CD8-positive, alpha-beta T cell (primary cell): ENCODE measurements at places on chromosomes 2 and 18.

DNA sequence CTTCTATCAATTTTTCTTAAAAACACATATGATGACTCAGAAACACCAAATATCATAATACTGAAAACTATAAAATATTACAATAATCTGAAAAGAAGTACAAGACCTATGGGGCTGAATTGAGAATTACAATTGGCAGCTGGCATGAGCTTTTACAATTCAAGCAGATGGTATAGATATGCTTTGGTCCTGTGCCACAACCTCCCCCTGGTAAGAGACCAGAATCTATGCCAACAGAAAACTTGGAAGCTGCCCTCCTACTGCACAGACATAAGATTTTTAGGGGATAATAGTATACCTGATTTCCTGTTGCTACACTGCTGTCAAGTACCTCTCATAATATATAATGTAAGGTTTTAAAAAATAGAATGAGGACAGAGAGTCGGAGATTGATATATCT is 46.8 kb upstream of the CDH7 start:
- no peak for DNase-seq

DNA sequence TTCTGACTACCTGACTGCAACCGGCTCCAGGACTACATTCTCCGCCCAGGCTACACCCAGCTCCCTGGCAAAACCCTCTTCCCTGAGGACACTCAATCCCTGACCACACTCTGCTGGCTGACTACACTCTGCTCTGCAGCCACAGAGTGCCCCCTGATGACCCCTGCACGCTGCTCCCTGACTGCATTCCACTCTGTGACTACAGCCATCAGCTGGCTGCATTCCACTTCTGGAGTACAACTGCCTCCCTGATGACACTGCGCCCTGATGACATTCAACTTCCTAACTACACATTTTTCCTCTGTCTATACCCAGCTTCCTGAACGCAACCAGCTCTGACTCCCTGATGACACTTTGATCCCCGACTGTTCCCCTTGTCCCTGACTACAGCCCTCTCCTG is 71.3 kb upstream of the NRXN1 start:
- no peak for DNase-seq

DNA sequence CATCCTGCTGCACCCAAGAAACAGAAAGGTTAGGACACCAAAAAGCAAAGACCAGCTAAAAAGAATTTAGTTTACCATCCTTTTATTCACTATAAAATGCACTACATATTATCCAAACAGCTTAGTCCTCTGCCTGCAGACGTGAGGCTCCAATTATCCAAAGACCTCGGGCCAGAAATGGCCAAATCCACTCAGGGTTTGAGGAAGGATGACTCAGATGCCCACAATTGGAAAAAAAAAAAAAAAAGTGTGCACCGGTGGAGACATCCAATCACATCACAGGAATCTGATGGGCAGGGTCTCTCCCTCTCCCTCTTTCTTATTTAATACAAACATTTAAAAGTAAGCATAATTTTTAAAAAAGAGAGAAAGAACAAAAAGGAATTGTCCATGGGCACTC is 65.7 kb downstream of the TRABD2A start:
- no peak for DNase-seq

GRCh38 chr18:77137851-77138250 is 5.3 kb upstream of the MBP start:
- no peak for DNase-seq

- no peak for DNase-seq
Observed at GRCh38 chr2:210540900-210541289, 15.5 kb upstream of the CPS1 start.
